ENCODE measurements at places on chromosomes 2 and 18.

DNA sequence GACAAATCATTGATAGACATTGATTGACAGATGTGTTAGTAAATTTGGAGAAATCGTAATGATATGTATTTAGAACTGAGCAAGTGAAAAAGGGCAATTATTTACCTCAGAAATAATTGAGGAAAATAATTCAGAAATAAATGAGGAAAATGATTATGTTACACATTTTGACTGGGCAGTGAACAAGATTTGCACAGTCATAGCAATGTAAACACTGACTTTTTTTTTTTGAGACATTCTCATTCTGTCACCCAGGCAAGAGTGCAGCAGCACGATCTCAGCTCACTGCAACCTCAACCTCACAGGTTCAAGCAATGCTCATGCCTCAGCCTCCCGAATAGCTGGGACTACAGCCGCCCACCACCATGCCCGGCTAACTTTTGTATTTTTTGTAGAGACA lies 211.7 kb downstream of the SP3 start:
- DNase-seq = no peak

DNA sequence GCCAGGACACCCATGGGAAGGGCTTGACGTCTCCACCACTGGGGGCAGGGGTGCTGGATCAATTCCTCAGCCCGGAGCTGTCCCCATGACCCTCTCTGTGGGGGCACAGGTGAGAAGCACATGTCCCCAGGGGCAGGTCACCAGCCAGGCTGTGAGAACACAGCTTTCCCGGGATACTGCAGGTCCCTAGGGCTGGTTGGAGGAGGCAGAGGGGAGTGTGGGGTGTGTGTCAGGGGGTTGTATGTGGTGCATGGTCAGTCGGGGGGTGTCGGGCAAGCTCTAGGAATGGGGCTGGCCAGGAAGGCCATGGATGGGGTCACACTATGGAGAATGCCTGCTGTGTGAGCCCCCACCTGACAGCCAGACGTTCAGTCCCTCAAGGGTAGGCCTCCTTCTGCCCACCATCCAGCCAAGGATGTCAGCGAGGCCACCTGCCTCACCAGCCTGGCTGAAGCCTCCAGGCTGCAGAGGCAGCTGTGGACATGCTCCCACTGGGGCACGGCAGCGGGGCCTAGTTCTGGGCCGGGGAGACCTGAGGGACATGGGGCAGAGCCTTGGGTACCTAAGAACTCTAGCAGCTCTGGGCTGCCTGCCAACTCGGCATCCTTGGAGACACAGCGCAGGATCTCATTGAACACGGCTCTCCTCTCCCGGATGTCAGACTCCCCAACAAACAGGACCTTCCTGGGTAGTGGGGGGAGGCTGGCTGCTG lies 10.3 kb downstream of the HS1BP3 start:
- no peak for DNase-seq

GRCh38 chr2:218953366-218953954 lies 6.0 kb upstream of the CDK5R2 start:
- DNase-seq = no peak

DNA sequence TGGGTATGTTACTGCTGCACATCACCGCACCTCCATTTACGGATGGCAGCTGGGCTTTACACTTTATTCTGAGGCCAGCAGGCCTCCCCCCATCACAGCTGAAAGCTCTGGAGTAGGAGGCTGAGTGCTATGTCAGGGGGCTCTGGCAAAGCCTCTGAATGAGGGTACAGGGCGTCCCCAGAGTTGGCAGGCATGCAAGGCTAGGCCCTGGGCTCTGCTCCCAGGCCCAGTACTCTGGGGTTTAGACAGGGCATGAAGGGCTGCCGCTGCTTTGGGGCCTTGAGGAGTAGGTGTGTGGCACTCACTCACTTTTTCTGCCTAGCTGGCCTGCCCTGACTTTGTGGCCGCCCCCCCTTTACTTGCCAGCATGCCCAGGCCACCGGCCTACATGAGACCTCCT lies 90.8 kb downstream of the WDSUB1 start:
- DNase-seq = no peak

GRCh38 chr2:151029406-151030157 lies 232.1 kb downstream of the RBM43 start:
- DNase-seq = no peak

DNA sequence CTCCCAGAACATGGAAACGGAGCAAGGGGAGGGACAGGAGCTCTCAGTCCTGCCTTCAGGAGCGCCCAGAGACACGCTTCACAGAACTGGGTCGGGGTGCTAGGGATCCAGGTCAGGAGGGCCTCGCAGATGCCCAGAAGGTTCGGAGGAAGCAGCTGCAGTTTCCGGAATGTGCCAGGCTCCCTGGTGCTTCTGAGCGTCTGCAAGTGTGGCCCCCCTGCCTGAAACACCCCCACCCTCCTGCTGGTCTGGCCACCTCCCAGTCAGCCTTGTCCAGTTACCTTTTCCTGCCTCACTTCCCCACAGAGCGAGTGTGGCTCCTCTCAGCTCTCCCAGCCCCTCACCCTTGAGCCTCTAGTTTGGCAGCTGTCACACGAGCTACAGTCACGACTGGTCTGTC lies 88.3 kb upstream of the TAF1B start:
- no peak for DNase-seq

DNA sequence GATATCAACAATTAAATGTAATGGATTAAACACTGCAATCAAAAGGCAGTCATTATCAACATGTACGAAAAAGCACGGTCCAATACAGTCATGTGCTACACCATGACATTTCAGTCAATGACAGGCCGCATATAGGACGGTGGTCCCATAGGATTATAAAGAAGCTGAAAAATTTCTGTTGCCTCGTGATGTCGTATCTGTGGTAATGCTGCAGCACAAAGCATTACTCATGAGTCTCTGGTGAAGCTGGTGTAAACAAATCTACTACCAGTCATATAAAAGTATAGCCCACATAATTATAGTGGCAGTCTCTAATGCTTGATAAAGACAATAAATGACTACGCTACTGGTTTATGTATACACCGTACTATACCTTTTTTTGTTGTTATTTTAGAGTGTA lies 58.4 kb downstream of the RABL2A start:
- no peak for DNase-seq

DNA sequence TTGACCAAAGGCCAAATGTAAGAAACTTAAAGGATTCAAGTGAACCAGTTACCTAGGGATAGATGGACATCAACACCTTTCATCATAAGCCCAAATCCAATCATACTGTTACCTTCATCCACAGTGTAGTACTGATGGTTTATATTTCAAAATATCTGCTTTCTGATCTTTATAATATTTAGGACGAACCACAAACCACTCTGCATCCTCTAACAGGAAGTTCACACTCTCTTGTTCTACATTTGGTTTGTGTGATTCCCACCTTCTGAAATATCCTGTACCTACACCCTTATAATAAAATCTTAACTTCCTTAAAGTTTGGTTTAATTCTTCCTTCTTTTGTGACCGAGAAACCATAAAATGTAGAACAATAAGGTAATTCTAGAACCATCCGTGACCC lies 535.7 kb upstream of the CHAC2 start:
- DNase-seq = no peak

DNA sequence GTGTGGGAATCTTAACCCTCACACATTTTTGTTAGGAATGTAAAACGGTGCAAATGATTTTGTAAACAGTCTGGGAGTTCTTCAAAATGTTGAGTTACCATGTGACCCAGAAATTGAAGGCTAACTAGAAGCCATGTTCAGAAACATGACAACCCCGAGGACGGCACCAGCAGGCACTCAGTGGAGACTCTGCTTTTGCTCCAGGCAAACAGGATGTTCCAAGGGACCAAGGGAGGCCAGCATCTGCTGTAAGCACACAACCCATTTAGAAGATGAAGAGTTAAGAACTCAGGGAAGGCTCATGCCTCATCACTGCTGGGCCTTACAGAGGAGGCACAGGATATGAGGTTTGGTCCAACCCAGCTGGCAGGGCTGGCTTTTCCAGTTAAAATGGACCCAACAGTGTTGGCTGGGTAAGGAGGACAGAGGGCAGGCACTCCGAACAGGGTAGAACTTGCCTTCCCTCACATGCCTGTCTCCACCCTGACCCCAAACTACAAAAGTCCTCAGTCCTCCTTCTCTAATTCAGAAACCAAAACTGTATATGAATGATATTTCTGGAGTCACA lies 23.6 kb downstream of the PARD6G start:
- DNase-seq = no peak

DNA sequence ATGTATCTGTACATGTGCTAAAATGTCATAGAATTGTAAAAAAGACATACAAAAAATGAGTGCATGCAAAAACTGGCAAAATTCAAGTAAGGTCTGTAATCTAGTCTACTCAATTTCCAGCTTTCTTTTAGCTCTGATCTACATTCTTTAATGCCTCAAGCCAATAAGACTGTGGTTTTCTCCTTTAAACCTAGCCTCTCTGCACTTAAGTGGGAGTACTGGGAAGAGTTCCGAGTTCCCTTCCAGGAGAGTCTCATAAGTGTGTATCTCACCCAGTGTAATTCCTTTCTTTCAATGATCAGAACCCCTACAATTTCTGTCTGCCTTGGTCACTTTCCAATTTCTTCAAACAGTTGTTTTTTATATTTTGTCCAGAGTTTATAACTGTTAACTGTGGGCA lies 150.1 kb downstream of the PTRHD1 start:
- DNase-seq = no peak

DNA sequence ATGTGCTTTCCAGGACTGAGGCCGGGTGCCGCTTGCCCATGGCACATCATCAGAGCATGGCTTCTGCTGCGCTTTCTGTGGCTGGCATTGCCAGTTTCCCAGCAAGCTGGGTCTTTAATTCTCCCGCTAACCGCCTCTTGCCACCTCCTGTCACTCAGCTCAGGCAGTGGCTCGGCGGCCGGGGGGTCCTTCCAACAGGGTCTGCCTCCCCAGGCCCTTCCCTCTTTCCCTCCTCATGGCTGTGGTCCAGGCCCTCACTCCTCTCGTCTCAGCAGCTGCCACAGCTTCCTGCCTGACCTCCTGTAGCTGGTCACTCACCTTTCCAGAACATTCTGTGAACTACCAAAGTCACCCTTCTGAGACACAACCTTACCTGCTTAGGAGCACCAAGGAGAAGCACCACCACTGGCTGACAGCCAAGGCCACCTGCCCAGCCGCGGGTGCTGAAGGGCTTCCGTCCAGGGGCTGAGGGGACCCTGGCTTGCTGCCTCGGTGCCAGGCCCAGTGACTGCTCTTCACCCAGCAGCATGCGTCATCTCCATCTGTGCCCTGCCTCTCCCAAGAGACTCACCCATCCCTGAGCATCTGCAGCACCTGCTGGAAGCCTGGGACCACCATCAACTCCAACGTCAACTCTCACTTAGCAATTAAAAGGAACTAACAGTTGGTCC lies 22.6 kb downstream of the CHMP1B start:
- DNase-seq = no peak

DNA sequence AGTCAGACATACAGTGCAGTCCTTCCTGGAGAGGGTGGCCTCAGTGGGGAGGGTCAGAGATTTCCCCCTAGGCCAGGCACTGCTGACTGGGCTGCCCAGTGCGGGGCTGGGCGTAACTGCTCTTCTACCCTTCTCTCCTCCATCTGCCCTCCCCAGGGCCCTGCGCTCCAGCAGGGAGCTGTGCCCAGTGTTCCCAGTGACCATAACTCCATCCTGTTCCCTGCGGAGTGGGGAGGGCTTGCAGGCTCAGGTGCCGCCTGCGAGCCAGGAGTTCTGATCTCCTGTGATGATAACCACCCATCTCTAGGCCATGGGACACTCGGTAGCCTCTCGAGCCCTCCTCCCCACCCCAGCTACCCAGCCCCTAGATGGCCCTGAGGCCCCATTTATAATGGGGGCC lies 107.6 kb downstream of the SMAD7 start:
- DNase-seq = no peak

All from NCI-H187 (cell line).